Stimulated activated CD8-positive, alpha-beta memory T cell treated with anti-CD3 and anti-CD28 coated beads, Interleukin-4, amount 100 ng/mL, for 1 hour (primary cell): ENCODE measurements at places on chromosomes 7 and 10.

DNA sequence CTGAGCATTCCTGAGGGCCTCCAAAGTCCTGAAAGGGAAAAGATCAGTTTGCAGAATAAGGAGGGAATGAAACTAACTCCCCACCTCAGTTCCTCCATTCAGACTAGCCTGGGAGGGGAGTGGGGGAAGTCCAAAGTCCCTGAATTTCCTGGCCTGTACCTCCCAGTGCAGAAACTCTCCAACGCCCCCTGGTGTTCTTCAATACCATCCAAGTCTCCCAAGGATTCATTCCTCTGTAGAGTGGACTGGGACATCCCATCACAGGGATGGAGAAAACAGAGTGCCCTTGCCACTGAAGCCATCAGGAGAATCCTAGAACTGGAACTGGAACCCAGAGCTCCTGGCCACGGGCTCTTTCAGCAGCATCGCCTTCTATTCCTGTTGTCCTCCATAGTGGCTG, 1.6 kb upstream of the COL13A1 start:
- DNase-seq: no peak

DNA sequence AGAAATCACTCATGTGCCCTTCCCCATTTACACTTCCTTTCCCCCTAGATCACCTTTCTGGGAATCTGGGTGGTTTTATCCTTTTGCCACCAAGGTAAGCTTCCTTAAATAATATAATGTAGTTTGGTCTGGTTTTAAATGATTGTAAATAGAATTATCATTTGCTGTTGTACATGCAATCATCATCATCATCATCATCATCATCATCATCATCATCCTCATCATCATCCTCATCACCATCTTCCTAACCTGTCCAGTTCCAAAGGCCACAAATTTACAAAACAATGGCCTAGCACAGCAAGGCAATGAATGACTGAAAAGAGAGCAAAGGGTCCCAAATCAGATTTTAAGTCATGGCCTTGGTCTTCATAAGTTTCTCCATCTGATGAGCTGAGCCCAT, 329.7 kb downstream of the PLXNA4 start:
- no peak for DNase-seq

- no peak for DNase-seq
Measured at GRCh38 chr7:137453356-137453755, 109.8 kb upstream of the PTN start.

- no peak for DNase-seq
Measured at GRCh38 chr10:75293446-75293820, 57.7 kb upstream of the COMTD1 start.

DNA sequence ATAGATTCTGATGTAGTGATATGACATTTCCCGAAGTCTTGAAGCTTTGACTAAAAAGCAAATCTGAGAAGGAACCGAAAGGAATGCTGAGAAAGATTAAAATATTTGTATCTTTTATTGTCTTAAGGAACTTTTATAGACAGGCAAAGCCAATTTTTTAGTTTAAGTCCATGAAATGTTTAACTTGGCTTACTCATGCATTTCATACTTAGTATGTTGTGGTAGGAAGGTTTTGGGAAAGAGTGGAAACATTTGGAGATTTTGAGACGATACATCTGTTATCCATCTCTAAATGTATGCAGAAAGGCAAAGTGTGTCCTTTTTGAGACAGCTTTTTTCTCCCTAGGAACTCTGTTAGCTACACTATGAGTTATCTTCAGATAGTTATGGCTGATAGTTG, 10.1 kb downstream of the TBC1D12 start:
- DNase-seq: no peak

GRCh38 chr7:49127359-49127913, 203.1 kb downstream of the CDC14C start:
- DNase-seq: no peak

DNA sequence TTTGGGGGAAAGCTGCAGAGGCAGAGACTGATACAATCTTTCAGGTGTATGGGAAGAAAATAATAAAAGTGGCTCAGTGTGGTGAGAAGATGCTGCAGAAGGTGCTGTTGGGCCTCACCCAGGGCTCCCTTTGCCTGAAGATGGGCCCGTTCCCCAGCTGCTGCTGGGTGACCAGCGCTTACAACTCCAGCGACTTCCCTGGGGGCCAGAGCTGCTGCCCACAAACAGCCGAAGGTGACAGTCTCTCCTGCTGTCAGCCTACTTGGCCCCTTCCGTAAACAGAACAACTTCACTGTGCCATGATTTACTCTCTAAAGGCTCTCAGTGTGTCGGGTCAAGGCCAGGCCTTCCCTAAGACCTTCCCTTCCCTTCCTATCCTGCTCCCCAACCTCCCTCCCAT, 93.6 kb upstream of the PCBD1 start:
- no peak for DNase-seq

DNA sequence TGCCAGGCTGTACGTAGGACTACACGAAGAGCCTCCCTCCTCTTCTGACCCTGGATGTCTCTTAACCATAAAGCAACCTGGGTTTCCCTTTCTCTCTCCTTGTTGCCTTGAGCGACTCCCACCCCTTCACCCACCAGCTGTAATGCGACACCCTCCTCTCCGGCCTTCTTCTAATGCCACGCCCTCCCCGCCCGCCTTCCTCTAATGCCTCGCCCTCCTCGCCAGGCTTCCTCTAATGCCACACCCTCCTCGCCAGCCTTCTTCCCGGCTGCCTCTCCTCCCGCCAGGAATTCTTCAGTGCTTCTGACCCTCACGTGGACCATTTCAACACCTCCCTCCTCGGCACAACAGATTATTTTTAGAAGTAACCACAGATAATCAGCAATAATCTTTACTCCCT, 348.5 kb upstream of the SHH start:
- no peak for DNase-seq

GRCh38 chr7:158996214-158997109, 140.1 kb downstream of the DYNC2I1 start:
- DNase-seq: no peak

DNA sequence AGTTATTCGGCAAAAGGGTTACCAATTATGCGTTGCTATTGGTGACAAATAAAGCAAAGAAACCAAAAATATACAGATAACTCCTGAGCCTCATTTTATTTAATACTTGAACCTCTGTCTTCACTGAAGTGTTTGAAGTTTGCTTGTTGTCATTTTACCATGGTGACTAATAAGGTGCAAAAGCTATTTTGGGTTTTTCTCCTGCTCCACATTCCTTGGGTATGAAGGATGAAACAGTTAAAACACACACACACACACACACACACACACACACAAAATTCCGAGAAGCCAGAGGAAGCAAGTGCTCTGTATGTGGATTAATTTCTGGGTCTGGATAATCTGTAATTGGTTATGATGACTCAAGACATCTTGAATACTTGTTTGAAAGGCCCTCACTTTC, 246.5 kb downstream of the COBL start:
- DNase-seq: no peak
